Stimulated activated CD4-positive, alpha-beta T cell treated with anti-CD3 and anti-CD28 coated beads, TNF-alpha, amount 100 ng/mL, for 1 hour (primary cell): ENCODE measurements at places on chromosomes 6 and 20.
A peak's percentile ranks its signal among the peaks of the same experiment; 100 is the strongest.

DNA sequence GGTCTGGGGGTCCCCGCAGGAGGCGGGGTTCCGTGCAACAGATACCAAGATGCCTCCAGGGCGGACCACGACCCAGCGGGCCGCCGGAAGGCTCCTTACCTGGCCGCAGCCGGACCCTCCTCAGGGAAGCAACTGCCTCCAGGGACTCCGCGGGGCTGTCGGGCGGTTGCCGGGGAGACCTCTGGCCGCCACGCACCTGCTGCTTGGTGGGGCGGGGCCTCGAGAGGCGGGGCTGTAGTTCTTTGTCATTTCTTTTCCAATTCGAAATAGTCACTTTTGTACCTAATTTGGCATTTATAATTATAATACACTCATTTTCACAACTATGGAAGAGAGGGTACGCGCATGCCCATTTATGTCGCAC is 647 bp downstream of the AK9 start:
- DNase-seq, result peak; percentile 55

DNA sequence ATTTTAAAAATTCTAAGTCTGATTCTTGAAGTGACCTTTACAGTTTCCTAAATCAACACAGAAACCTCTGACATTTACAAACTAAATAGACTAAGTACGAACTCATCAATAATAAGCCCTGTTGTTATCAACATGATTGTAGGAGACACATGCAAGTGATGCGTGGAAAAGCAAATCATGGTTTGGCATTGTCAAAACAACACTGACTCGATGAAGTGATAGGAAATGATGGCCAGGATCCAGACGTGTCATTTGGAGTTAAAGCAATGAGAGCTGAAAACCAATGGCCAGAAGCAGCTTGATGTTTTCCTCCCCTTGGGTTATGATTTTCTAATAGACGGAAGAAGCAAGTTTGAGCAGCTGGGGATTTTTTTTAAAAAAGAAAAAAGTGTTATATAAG is 117.4 kb upstream of the FAM184A start:
- no peak for DNase-seq

- no peak for DNase-seq
Measured at GRCh38 chr6:17583811-17584210, 16.3 kb upstream of the FAM8A1 start.

DNA sequence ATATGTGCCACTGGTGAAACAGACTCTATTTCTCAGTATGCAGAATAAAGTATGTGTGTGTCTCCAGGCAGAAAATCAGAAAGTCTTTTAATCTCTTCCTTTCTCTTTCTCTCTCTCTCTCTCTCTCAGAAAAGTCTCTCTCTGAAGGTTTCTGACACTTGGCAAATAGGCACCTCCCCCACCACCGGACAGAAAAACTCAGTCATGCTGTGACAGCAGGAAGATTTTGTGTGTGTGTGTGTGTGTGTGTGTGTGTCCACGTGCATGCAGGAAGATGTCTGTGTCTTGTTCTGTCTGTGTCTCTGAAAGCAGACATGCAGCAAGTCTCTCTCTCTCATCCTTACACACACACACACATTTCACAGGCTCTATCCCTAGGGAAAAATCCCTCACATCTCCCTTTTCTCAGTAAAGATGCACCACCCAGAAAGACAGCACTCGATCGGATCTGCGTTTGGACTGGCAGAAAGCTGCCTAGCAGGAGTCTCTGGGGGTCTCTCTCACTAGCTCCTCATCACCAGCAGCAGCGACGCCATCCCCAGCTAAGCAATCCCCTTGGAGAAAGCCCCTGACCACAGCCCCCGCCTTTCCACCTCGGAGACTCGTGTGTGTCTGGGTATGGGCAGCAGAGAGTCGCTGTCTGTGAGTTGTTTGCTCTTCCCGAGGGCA is 98.3 kb downstream of the EDN3 start:
- no peak for DNase-seq

DNA sequence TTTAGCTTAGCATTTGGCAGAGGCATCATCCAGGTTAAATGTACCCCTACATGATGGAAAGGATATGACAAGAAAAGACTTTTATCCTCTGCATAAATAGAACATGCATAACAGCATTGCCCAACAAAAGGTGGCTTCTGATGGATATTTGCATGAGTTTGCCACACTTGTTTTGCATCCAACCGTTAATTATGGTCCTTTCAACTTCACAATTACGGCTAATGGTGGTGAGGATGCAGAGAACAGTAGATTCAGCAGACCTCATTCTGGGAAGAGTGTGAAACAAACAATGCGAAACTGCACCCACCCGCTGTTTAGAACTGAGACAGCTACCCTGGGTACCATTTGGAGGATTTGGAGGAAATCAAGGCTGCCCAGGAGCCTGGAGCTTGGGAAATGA is 690.9 kb upstream of the CHD6 start:
- no peak for DNase-seq

- no peak for DNase-seq
Measured at GRCh38 chr6:143177706-143178105, 117.0 kb downstream of the AIG1 start.
